T-helper 2 cell (primary cell): ENCODE measurements at places on chromosomes 5 and 9.

DNA sequence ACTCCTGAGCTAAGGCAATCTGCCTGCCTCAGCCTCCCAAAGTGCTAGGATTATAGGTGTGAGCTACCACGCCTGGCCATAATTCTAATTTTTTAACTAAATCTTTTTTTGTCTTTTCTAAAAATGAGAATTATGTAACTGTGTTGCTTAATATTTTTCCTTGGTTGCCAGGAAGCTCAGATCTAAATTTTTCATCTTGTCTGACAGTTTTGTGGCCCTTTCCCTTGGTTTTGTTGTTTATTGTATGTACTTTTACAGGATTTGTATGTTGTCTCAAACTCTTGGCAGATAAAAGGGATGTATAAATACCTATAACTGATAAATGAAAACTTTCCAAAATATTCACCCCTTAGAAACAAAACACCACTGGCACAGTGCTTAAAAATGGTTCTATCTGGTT, 88.2 kb upstream of the KLF9 start:
- no peak for DNase-seq

DNA sequence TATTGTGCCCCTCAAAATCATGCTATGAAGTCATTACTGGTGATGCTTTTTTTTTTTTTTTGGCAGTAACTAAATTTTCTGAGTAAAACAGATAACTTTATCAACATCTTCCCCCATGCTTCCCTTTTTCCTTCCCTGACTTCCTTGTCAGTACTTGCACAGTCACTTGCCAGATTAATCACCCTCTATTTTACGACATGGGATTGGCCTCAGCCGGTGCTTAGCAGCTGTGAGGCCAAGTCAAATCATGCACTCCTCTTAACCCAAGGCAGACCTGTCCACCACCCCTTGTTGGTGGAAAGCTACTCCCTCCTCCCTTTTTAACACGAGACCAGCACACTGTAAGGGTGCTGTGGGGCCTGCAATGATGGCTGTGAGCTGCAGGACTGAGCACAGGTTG, 118.0 kb upstream of the OTULINL start:
- DNase-seq: no peak

GRCh38 chr5:10109299-10109698, 140.4 kb downstream of the ATPSCKMT start:
- DNase-seq: no peak

DNA sequence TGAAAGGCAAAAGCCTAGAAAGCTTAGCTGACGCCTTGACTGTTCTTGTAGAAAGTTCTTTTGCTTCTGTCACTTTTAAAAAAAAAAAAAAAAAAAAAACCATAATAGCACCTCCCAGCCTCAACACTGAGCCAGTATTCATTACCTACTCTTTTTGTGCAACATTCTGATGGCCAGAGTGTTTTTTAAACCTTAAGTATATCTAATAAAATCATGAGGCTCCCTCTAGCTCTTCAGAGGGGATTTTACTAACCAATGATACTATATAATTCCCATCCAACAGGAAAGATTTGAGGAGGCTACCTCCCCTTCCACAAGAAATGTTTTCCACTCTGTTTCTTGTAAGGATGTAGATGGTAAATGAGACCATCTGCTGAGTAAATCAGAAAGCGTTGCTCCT, 3.9 kb downstream of the BNC2 start:
- no peak for DNase-seq

DNA sequence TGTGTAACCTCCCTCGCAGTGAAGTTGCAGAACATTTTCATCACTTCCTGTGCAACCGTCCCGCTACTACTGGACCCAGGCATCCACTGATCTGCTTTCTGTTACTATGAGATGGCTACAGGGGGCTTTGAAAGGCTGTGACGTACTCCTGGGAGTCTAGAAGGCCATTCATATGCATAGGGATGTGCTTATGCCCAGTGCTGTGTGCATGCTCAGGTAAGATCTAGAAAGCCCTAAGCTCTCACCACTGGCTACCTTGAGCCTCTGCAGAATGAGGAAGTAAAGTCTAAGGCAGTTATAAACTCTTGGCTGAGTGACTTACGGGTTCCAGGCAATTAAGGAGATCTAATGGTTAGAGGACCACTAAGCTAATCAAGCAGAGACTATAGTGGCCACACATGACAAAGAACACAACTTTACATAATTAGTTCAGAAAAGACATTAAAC, 11.8 kb downstream of the HNRNPAB start:
- no peak for DNase-seq

DNA sequence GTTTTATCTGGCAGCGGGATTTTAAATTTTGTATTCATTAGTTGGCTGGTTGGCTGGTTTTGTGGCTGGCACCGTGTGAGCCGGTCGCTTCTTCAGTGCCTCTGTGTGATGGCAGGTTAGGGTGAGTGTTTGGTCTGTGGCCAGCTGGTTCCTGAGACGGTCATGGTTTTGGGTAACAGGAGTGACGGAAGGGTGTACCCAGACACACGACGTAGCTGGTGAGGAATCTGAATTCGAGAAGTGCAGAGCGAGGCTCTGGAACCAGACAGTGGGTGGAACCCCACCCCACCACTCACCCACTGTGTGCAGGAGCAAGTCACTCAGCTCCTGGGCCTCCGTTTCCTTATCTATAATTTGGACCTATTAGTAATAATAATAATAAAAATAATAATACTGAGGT, 2.7 kb downstream of the BTNL9 start:
- DNase-seq: no peak

DNA sequence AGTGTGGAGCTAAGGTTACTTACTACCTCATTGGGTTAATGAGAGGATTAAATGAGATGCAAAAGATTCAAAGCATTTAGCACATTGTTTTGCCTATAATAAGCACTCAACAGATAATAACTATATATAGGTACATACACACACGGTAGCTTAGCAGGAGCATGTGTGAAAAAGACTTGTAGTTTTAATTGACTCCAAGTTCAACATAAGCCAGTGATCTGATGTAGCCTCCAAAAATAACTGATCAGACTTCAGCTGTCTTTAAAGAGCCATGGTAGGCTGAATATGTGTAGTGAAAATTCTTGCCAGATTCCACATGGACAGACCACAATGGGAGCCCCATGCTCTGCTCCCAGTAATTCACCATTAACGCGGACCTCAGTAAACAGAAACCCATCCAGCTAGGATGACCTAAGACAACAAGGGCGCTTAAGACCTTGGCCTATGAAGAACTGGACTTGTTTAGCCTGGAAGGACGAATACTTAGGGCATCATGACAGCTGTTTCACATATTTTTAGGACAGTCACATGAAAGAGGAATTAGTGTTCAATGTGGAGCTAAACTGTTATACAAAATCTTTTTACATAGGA, 115.1 kb upstream of the ZNF366 start:
- no peak for DNase-seq
